ENCODE measurements at places on chromosomes 16 and 17. TPM values are rescaled to one million over a fixed set of nuclear protein-coding genes. Genes with fewer than 3 reads are reported as not detected.

The CBFA2T3 gene
- 6.6 TPM for total RNA-seq

The SHBG gene
- not detected for total RNA-seq

The FNDC8 gene
- not detected for total RNA-seq

The OR1F1 gene
- total RNA-seq: not detected

The CHTF18 gene
- 10.2 TPM for total RNA-seq

The SLC7A6OS gene
- total RNA-seq: 22.6 TPM

The CRYBA1 gene
- total RNA-seq: not detected

The ALOX12 gene
- not detected for total RNA-seq

The INPP5K gene
- 78.7 TPM for total RNA-seq

The EVPLL gene
- not detected for total RNA-seq

The SPATA22 gene
- not detected for total RNA-seq

The NGFR gene
- 13.9 TPM for total RNA-seq

The TNFRSF17 gene
- total RNA-seq: not detected

The FOXO3B gene
- total RNA-seq: 9.9 TPM

The ATP1B2 gene
- 1.1 TPM for total RNA-seq

The QRICH2 gene
- total RNA-seq: 6.9 TPM

The LDHD gene
- 14.1 TPM for total RNA-seq

The AHSP gene
- not detected for total RNA-seq

The NAGS gene
- 0.92 TPM for total RNA-seq

The TMEM220 gene
- total RNA-seq: 7.5 TPM

The NATD1 gene
- total RNA-seq: 9.7 TPM

The MBTPS1 gene
- 91.9 TPM for total RNA-seq

The ASPHD1 gene
- total RNA-seq: not detected

The FAM222B gene
- 19.9 TPM for total RNA-seq

The SAMD14 gene
- total RNA-seq: 9.7 TPM

The SEZ6L2 gene
- 1.4 TPM for total RNA-seq

The C16orf78 gene
- not detected for total RNA-seq

The OR3A2 gene
- 0.68 TPM for total RNA-seq

The CDC42EP4 gene
- total RNA-seq: 73.8 TPM

The HS3ST3A1 gene
- total RNA-seq: 5.4 TPM

The RNF112 gene
- 8.3 TPM for total RNA-seq

The TOX3 gene
- not detected for total RNA-seq
